Transverse colon (tissue), 4 donors: ENCODE measurements at places on chromosomes 7 and 10. TPM values are rescaled to one million over a fixed set of nuclear protein-coding genes. Genes with fewer than 3 reads are reported as not detected.

The ZRANB1 gene
- 14.9 TPM for total RNA-seq

The SLC18A3 gene
- not detected for total RNA-seq

The UPK3B gene
- 3.0 TPM for total RNA-seq

The ITIH5 gene
- 169 TPM for total RNA-seq

The FOXK1 gene
- 59.9 TPM for total RNA-seq

The MMD2 gene
- not detected for total RNA-seq

The TMEM196 gene
- total RNA-seq: not detected

The MCM10 gene
- 0.64 TPM for total RNA-seq

The JCAD gene
- total RNA-seq: 13.0 TPM

The CYP26C1 gene
- not detected for total RNA-seq
